ENCODE measurements at places on chromosomes 13 and 19. TPM values are rescaled to one million over a fixed set of nuclear protein-coding genes. Genes with fewer than 3 reads are reported as not detected.

Gene FPR1
- not detected for total RNA-seq

Gene JSRP1
- total RNA-seq = not detected

Gene LHB
- total RNA-seq = not detected

DNA sequence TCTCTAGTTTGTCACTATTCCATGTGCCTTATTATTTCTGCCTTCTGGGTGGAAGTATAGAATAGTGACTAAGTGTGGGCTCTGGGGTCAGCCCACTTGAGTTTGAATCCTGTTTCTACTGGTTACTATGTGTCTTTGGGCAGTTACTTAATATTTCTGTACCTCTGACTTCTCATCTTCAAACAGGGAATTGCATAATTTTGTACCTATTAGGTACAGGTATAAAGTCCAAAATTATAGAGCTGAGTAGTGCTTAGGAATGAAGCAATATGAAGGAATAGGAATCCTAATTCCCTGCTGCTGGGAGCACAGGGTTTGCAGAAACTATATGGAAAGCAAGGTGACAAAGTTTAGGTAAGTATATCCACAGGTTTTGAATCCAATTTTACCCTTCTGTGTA is 564.5 kb downstream of the GPC5 start:
- no peak overlapping the region for H3K27ac ChIP-seq
- no peak overlapping the region for H3K4me3 ChIP-seq
- H3K36me3 ChIP-seq = no peaks in the 10 kb centered on the region
- no peak for DNase-seq
- H3K27me3 ChIP-seq = no peaks in the 10 kb centered on the region

DNA sequence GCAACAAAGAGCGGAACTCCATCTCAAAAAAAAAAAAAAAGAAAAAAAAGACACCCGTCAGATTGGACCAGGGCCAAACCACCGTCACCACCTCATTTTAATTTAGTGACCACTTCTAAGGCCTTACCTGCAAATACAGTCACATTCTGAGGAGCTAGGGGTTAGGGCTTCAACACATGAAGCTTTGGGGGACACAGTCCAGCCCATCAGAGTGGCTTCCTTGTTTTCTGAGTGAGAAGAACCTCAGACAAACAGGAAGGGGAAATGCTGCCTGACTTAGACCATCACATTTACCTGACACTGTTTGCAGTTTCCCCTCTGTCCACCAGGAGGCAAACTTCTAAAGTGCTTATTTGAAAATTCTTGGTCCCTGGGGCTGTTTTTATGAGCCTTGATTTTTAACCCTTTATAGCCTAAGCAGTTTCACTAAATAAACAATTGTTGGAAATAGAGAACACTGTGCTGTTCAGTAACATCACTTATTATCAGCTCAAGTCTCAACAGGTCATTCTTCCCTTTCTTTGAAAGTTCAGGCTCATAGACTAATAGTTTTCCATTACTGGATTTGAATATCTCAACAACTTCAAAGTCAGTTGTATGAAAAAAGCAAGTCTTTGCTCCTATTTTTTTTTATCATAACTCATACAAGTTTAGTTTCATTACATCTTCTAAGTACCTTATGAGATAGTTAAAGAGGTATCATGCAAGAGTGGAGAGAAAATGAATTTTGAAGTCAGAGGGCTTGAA is 74.9 kb upstream of the WASF3 start:
- no peak overlapping the region for H3K4me3 ChIP-seq
- DNase-seq = peak; percentile 71
- peaks cover 12% of the 10 kb centered on the region for H3K4me1 ChIP-seq

DNA sequence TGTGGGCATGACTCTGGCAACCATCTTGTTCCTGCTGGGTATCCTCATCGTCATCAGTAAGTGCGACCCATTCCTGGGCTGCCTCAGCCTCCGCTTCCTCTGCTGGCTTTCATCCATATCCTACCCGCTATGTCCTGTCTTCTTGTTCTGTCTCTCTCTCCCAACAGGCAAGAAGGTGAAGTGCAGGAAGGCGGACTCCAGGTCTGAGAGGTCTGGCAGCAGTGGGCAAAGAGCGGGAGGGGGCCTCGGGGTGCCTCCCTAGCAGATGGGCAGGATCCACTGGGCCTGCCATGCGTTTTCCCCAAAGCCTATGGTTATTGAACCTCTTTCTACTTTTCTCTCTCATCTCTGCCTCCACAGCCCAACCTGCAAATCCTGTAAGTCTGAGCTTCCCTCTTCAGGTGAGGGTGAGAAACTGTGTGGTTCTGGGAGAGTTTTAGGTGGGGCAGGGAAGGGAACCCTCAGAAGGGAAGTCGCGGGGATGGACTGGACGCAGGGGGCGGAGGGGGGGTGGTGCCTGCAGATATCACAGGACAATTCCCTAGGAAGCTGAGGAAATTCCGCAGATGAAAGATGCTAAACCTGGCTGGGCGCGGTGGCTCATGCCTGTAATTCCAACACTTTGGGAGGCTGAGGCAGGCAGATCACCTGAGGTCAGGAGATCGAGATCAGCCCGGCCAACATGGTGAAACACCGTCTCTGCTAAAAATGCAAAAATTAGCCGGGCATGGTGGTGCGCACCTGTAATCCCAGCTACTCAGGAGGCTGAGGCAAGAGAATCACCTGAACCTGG is 3.1 kb upstream of the FXYD5 start:
- no peak for DNase-seq
- H3K4me3 ChIP-seq = no peak overlapping the region
- peaks cover 11% of the 10 kb centered on the region for H3K4me1 ChIP-seq
- H3K27ac ChIP-seq = no peak overlapping the region
- H3K27me3 ChIP-seq = no peaks in the 10 kb centered on the region
- no peaks in the 10 kb centered on the region for H3K36me3 ChIP-seq
